ENCODE measurements at places on chromosomes 4 and X. TPM values are rescaled to one million over a fixed set of nuclear protein-coding genes. Genes with fewer than 3 reads are reported as not detected.

DNA sequence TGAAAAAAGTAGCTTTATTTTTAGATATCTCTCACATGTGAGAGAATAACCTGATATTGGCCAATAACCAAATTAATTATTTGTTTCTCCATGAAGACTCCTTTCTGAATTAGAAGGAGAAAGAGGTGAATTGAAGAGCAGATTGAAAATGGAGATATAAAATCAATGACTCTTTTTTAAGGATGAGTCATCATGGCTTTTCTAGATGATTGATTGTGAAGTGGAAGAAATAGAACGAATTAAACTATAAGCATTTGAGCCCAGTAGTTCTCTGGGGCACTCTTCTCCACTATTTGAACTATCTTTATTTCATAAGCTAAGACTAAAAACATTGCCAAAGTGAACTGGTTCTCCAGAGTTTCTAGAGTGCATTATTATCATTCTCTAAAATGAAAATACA is 137.2 kb upstream of the EDNRA start:
- no peak for DNase-seq

Gene PFKFB1
- 1.1 TPM for total RNA-seq

Gene PNMA6A
- 14.0 TPM for total RNA-seq

Gene SMIM31
- total RNA-seq = not detected

GRCh38 chr4:54101190-54102041 is 1.5 kb downstream of the GSX2 start:
- no peak for DNase-seq

DNA sequence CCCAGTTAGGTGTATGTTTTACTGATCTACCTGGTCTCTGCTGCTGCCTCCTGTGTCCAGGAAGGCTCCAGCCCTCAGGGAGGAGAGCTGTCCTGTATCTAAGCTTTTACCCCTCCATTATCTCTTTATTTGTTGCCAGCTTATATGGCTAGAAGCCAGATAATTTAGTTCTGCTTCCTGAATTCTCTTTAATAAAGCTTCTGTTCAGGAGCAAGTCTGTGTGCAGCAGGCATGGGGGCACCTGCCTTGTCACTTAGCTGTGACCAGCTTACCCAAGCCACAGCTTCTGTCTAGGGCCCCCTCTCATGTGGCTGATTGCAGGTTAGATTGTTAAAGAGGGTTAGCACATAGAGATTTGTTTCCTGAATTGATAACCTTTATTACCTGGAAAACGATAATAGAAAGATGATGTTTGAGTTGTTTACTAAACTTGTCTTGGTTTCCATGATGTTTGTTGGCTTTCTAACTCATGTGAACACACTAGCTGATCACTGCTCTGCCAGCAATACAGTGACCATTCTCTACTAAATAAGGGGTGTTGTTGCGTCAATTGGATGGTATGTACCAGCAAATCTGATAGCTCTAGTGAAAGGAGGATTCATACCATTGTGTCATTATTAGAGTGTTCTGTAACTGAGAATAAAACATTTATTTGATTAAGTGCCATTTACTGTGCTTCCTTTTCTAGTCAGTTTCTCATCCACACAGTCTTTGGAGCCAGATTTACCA is 189.8 kb upstream of the ANK2 start:
- no peak for DNase-seq

DNA sequence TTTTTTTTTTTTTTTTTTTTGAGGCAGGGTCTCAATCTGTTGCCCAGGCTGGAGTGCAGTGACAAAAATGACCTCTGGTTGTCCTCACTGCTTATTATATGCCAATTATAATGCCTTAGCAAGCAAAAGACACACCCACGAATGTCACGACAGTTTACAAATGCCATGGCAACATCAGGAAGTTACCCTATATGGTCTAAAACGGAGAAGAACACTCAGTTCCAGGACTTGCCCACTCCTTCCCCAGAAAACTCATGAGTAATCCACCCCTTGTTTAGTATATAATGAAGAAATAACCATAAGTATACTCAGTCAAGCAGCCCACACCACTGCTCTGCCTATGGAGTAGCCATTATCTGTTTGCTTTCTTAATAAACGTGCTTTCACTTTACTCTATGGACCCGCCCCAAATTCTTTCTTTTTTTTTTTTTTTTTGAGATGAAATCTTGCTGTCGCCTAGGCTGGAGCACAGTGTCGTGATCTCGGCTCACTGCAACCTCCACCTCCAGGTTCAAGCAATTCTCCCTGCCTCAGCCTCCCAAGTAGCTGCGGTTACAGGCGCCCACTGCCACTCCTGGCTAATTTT is 106.2 kb downstream of the SMIM20 start:
- DNase-seq = no peak

Gene LDOC1
- total RNA-seq = 39.1 TPM

Gene F11
- not detected for total RNA-seq

GRCh38 chr4:78560296-78560963 is 8.9 kb downstream of the ANXA3 start:
- DNase-seq = no peak

Gene MAGEA12
- total RNA-seq = 1.1 TPM

DNA sequence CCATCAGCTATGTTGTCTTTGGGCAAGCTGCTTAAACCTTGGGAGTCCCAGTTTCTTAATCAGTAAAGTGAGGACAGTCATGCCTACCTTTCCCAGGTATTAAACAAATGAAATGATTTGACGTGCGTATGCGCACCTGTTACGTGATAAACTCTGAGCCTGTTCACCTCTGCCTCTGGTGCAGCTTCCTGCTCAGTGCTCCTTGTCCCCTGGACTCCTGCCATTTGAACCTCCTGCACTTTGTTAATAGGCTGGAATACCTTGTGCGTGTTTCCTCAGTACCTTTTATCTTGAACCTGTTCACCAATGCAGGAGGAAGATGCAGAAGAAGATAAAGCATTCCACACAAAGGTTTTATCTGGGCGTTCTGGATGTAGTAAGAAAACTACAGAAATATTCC is 211.9 kb downstream of the CEP135 start:
- DNase-seq = no peak

GRCh38 chr4:82667761-82668480 is 106.1 kb upstream of the TMEM150C start:
- no peak for DNase-seq

- no peak for DNase-seq
Observed at GRCh38 chrX:132900633-132901293, 57.7 kb downstream of the HS6ST2 start.

GRCh38 chr4:54575919-54576318 is 81.8 kb upstream of the KIT start:
- no peak for DNase-seq

GRCh38 chr4:173254646-173255045 is 79.5 kb downstream of the HMGB2 start:
- no peak for DNase-seq

- no peak for DNase-seq
Observed at GRCh38 chr4:140330311-140330900, 43.0 kb upstream of the SCOC start.

Gene NSG1
- 208 TPM for total RNA-seq

DNA sequence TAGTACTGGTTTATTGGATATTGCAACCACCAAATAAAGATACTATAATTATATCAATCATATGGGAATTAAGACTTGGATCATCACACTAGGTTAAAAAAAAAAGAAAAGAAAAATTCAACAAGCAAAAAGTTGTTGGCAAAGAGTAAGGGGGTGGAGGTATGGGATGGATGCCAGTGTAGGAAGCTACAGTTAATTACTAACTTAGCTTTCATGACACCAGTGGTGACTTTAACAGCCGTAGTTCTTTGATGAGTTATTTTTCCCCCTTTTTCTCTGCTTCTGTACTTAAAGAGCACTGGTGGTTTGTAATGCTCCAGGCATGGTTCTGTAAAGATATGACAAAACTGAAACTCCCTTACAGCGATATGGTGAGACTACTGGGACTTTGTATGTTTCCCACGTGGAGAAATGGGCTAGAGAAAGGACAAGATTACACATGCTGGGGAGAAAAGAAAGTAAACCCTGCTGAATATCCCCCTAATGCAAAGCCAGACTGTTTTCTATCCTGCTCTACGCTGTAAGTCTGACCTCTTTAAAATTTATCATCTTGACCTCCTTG is 210.8 kb downstream of the SPOCK3 start:
- no peak for DNase-seq

DNA sequence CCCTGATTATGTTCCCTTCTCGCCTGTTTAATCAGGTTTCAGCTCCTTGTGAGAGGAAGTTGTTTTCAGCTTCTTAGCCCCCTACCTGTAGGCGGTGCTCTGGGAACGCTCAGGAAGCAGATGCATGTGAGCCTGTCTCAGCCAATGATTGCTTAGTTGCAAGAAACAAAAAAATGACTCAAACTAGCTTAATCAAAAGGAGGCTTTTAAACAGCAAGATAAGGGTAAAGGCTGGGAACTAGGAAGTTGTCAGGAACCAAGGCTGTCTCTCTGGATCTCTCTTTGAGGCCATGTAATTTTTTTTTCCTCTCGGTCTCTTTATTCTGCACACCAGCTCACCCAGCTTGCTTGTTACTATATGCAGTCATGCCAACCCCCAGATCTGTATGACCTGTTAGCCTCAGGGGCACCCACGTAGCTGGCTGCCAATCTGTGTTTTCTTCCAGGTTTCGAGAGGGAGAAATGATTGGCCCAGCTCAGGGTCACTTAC is 109.1 kb downstream of the PTTG2 start:
- DNase-seq = peak; percentile 50

Gene NUP62CL
- total RNA-seq = 1.6 TPM

DNA sequence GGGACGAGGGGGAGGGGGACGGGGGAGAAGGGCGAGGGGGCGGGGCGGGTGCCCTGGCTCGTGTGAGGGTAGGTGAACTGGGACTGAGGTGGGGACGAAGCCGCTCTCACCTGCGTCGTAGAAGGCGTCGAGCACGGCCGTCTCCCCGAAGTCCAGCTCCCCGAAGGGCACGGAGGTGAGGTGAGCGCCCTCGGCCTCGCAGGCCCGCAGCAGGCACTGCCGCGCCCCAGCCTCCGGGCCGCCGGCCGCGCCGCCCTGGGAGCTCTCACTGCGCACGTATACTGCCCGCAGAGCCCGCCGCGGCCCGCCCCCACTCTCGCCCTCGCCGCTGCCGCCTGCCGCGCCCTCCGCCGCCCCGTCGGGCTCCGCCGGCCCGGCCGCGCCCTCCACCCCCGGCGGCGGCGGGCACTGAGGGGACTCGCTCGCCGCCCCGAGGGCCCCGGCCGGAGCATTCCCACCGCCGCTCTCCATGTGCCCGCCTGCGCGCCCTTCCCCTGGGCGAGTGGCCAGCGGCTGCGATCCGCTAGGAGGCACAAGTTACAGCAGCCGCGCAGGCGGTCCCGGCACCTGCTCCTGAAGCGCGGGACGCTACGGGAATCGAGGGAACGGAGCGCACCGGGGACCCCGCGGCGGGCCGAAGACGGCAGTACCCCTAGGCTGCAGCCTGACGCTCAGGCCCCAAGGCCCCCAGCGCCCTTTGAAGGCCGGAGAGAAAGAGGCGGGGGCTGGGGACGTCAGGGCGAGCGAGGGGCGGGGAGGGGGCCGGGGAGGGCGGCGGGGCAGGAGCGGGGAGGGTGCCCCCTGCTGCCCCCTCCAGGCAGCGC is at the start of gene MAP3K15:
TSS of gene MAP3K15 (minus strand) at position 718 of the 824 bp plus-strand sequence. CDS start at position 471, 247 bp downstream.
- DNase-seq = peak; percentile 54

GRCh38 chr4:11675051-11675800 is 246.5 kb upstream of the HS3ST1 start:
- DNase-seq = no peak

- no peak for DNase-seq
Observed at GRCh38 chrX:97039363-97040029, 155.8 kb downstream of the RPA4 start.

DNA sequence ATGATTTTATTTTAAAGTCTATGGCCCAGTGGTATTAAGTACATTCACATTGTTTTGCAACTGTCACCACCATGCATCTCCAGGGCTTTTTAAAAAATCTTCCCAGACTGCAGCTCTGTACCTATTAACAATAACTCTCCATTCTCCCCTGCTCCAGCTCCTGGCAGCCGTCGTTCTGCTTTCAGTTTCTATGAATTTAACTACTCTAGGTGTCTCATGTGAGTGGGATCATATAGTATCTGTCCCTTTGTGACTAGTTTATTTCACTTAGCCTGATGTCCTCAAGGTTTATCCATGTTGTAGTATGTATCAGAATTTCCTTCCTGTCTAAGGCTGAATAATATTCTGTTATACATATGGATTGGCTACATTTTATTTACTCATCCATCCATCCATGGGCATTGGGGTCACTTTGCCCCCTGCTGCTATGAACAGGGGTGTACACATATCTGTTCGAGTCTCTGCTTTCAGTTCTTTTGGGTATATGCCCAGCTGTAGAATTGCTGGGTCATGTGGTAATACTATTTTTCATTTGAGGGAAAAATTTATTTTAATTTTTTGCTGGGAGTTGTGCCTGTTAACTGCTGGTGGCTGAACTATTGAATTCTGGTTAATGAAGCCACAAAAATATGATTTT is 131.3 kb downstream of the ARHGAP10 start:
- no peak for DNase-seq

DNA sequence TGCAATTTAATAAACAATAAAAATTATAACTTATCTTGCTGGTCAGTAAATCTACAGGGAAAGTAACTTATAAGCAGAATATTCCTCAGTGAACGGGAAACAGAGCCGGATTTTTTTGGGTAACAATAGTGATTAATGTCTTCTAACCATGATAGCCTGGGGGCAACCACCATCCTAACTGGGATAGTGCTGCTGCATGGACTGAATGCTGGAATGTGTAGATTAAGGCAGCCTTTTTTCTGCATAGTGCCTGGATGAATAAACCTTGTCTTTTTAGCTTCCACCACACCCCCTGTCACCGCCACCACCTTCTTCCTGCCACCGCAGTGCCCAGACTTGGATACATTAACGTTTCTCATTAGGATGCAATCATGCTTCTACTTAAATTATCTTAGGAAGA is 83.6 kb upstream of the LNX1 start:
- no peak for DNase-seq

- DNase-seq = no peak
Observed at GRCh38 chr4:37935026-37935425, 25.2 kb upstream of the PTTG2 start.

DNA sequence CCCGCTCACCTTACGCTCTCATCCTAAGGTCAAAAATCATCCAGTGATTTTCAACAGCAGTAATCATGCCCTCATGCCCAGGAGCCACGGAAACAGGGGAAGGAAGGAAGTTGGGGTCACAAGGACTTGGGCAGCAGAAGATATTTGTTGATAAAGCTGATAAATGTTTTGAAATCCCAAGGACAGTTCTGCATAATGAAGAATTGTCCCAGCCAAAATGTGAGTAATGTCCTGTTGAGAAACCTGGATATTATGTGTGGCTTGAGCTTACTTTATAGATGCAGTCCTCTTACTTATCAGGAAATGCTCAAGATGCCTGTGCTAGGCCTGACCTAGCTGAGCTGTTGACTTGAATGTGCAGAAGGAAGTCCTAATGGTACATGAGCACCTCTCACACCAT is 263.0 kb upstream of the ZFP42 start:
- no peak for DNase-seq

Gene ADH1C
- not detected for total RNA-seq

Gene TEX13B
- total RNA-seq = not detected

- DNase-seq = no peak
Observed at GRCh38 chr4:25638806-25639205, 16.8 kb upstream of the SLC34A2 start.

DNA sequence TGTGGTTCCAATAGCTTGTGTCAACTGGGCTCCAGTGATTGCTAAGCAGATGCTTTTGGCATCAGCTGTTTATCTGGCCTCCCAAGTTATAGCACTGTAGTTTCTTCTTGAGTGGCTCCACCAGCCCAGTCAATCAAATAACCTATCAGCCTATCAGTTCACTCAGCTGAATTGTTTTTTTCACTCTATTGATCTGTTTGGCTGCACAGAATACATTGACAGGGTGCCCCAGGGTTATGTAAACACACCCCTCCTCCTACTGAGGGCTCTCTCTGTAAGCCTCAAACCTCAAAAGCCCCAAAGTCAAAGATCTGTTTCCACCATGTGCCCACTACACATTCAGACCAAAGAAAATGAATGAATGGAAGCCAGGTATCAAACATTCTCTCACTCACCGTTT is 214.0 kb downstream of the HS6ST2 start:
- no peak for DNase-seq

Measured in glutamatergic neuron (in vitro differentiated cells).